ENCODE measurements at places on chromosomes 2 and 18.

DNA sequence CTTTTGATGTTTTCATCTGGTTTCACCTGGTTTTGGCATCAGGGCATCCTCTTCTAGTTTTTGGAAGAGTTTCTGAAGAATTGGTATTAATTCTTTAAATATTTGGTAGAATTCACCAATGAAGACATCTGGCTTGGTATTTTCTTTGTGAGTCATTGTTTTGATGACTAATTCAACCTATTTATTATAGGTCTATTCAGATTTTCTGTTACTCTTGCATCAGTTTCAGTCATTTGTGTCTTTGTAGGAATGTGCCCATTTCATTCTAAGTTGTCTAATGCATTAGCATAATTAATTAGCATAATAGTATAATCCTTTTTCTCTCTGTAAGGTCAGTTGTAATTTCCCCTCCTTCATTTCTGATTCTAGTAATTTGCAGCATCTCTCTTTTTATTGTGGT, 8.0 kb downstream of the GNLY start:
- no peak for ATAC-seq

DNA sequence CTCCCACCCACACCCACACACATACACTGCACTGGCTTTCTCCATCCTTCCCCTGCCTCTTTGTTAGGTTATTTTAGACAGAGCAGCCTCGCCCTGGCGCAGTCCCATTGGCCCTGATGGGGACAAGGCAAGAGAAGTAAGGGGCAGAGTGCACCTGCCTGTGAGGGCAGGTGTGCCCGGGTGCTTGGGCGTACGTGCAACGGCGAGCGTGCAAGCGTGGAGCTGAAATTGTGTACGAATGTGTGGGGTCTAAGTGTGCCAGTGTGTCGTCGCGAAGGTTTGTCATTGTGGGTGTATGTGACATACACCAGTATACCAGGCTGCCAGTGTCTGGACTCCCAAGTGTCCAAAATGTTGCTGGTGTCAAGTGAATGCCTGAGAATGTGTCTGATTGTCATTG, 544 bp downstream of the LRATD1 start:
- no peak for ATAC-seq

- no peak for ATAC-seq
These were observed 518.3 kb downstream of the XIRP2 start for GRCh38 chr2:167406558-167406957.

GRCh38 chr18:11019295-11020105, 129.9 kb downstream of the PIEZO2 start:
- no peak for ATAC-seq

GRCh38 chr2:226683196-226683595, 116.4 kb downstream of the IRS1 start:
- ATAC-seq: no peak

GRCh38 chr2:217714287-217714751, 288.5 kb downstream of the TNS1 start:
- no peak for ATAC-seq

- ATAC-seq: no peak
These were observed 120.9 kb upstream of the CCDC195 start for GRCh38 chr2:224837066-224837465.

- ATAC-seq: no peak
These were observed 108.4 kb upstream of the OTOS start for GRCh38 chr2:240248721-240249422.

DNA sequence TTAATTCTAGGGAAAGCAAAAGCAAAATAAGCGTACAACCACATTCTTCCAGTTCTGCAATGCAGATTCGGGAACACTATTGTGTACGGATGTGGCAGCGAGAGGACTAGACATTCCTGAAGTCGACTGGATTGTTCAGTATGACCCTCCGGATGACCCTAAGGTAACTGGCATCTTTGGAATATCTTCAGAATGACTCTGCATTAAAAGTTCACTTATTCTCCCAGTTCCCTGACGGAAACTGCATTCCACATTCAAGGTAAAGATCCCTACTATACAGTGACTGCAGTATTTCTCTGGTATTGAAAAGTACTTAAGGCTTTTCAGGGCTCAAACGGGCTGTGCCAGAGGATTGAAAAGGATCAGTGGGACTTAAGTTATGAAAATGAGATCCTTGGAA, 10.9 kb downstream of the DDX18 start:
- no peak for ATAC-seq

DNA sequence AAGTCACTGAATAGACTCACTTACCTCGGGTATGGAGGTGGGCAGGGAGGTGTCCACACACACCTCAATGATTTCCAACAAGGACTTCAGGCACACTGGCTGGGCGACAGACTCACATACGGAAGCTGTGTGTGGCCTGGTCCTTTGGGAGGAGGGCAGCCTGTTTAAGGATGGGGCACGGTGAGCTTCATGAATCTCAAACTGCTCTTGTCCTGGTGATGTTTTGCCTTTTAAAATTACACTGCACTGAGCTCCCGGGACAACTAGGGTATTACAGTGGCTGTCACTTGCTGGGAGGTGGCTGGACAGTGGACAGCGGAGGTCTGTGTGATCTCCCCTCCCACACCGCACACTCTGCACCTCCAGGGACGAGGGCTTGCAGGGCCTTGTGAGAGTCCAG, 211.6 kb downstream of the SNTG2 start:
- no peak for ATAC-seq

DNA sequence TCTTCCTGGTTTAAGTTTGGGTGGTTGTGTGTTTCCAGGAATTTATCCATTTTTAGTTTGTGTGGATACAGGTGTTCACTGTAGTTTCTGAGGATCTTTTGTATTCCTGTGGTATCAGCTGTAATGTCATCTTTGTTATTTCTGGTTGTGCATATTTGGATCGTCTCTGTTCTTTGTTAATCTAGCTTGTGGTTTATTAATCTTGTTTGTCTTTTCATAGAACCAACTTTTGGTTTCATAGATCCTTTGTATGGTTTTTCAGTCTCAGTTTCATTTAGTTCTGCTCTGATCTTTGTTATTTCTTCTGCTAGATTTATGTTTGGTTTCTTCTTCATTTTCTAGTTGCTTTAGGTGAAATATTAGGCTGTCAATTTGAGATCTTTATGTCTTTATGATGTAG, 202.4 kb upstream of the ZSWIM2 start:
- no peak for ATAC-seq

DNA sequence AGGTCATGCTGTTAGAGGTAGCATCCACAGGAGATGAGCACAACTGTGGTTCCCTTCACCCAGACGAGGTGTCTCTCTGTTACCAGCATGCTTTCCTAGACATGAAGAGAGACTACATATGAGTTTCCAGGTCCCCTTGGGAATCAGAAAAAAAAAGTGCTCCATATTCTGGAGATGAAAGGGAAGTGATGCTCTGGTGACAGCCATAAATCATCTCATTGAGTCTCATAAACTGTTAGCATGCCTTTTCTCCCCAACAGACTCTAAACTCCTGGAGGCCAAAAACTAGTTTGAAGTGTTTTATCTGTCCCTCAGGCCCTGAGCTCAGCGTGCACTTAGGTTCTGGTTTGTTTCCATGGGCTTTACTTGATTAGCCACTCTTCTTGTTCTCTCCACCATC, 124.6 kb upstream of the CREB1 start:
- ATAC-seq: no peak

GRCh38 chr2:9297807-9298206, 91.2 kb downstream of the ASAP2 start:
- no peak for ATAC-seq

- ATAC-seq: peak; percentile 84
These were observed 23.7 kb downstream of the CUL3 start for GRCh38 chr2:224561234-224562005.

DNA sequence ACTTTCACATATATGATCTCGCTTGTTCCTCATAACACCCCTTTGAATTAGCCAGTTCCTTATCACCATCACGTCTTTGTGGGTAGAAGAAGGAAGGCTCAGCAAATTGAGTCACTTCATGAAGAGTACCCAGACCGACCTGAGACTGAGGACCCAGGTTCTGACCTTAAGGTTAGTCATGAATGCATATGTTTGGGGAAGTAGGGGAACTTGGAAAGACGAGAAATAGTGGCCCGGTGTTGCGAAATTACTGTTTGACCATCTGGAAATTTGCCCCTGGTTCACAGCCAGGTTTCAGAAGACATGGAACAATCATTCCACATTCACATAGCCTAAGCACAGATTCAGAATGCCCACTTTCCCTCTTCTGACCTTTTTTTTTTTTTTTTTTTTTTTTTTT, 59.8 kb downstream of the MEIS1 start:
- ATAC-seq: no peak

DNA sequence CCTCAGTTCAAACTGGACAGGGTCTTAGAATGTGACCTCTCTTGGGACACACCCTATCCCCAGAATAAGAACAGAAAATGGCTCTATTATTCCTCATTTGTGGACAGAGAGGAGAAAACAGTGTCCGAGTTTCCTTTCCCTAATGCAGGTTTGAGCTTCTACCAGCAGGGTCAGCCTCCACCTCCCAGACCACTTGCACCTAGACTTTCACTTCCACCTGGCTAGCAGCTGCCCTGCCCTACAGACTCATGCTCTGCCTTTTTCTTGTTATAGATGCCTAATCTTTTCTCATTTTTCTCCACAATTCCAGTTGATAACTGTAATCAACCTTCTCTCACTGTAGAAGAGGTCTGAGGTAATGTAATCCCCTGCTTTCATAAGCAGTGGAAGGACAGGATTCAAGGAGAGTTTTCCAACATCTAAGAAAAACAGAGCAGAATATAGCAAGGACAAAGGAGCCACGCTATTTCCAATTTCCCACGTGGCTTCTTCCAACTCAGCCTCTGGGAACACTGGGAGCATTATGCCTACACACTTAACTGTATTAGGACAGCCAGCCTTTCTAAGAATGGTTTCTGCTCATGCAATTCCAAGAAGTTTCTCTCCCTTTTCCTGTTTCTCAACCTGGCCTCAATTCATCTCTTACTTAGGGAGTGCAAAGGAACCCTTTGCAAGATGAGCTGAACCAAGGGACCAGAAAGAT, 239.8 kb downstream of the BCL11A start:
- ATAC-seq: no peak

DNA sequence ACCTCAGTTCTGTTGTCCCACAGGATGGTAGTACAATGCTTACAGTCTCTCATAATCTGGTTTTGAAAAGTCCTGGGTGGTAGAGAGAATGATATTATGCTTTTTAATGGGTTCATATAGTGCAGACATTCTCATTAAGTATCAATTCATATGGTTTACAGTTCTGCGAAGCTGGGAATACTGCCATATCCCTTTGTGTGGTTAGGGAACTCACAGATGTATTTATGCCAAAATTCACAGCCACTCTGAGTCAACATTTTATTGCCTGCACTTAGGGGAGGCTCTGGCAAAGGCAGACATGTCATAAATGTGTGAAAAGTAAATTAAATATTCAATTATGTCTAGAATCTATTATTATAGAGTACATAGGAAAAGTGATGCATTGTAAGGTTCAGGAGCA, 808.2 kb downstream of the SUCLG1 start:
- no peak for ATAC-seq

DNA sequence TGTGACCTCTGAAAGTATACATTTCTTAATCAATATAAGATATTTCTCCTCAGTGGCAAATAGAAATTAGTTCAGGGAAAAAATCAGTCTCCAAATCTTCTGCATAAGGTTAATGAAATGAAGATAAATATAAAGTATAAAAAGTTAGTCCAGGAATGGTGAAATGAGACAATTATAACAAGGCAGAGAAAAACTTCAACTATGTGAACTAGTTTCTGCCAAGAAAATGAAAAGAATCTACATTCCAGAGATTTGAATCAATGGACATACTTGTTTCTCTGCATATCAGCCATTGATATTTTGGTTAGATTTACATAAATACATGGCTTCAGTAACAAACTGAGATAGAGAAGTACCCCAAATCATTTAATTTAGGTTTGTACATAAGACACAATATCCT, 249.0 kb downstream of the EXOC6B start:
- ATAC-seq: no peak

GRCh38 chr2:27890924-27891672, 569 bp downstream of the BABAM2 start:
- ATAC-seq: peak; percentile 53

DNA sequence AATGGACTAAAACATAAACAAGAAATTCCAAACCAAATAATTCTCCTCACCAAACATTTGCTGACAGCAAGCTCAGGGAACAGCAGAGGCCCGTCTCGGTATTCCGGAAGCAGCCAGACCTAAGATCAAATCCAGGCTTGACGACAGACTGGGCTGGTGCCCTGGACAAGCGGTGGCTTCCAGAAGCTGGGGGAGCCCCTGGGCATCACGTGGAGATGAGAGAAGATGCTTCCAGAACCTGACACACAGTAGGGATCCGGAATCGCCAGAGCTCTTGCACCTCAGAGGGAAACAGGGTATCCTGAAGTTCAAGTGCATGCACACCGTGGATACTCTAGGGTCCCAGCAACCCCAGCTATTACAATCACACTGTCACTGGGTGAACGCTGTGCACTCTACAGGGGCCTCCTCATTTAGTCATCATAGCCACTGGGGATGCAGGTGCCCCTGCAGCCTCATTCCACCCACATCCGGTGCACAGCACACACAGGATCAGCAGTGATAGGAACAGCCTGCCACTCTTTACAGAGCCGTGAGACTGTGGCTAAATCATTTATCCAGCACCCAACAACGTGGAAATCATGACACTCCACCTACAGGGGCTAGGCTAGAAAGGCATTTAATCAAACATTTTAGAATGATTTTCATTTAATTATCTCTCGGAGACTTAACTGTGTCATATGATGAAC, 102.6 kb downstream of the HDAC4 start:
- ATAC-seq: no peak

DNA sequence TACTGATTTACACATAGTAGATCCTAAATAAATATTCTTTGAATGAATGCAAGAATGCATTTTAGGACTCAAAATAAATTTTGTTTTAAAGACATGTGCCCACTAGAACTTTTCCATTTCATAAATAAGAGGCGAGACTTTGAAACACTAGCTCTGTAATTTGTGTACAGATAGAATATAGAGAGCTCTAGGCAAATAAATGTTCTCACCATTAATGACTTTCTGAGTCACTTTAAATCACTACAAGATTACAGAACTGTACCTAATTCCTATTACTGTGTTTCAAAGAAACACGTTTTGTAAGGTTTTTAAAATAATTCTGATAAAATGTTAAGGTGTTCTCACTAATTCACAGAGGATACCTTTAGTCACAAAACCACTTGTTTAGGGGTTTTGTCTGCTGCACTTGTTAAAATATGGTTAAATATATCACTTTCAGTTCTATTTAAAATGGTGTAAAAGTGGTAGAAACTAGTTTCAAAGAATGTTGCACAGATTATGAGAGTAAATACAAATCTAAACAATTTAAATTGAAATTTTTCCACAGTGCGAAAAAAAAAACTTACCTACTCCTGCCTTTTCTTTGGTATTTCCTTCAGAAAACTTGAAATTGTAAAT, 158.7 kb upstream of the ZC3H15 start:
- no peak for ATAC-seq

- no peak for ATAC-seq
These were observed 292.4 kb upstream of the SETBP1 start for GRCh38 chr18:44388329-44388728.
